ENCODE measurements at places on chromosomes 16 and 17. TPM values are rescaled to one million over a fixed set of nuclear protein-coding genes. Genes with fewer than 3 reads are reported as not detected.

MXRA7 gene
- 16.1 TPM for total RNA-seq

CACNG5 gene
- total RNA-seq, result not detected

CHD9NB gene
- total RNA-seq, result not detected

OVCA2 gene
- 22.4 TPM for total RNA-seq

DHRS11 gene
- total RNA-seq, result 7.3 TPM

TMEM88 gene
- total RNA-seq, result 6.0 TPM

NUP85 gene
- 128 TPM for total RNA-seq

ZNF689 gene
- total RNA-seq, result 11.9 TPM

SLC13A2 gene
- not detected for total RNA-seq

CCL17 gene
- total RNA-seq, result not detected

CDH3 gene
- total RNA-seq, result 0.17 TPM

GRCh38 chr16:8372141-8372540 is 218.2 kb downstream of the TMEM114 start:
- no peak for DNase-seq

DNA sequence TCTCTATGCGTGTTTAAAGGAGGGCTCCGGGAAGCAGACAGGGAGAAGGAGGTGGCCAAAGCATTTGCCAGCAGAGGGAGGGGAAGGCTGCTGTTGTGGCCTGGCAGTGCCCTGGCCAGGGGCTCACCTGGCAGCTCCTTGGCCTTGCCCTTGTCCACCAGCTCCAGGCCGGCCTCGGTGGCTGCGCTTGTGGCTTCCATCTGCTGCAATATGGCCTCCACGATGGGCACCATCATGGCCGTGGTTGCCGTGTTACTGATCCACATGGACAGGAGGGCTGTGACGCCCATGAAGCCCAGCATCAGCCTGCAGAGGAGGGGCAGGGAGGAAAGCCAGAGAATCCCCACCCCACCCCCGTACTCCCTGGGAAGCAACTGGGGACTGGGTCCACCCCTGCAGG is 9.4 kb downstream of the SLC13A5 start:
- DNase-seq, result no peak

DNA sequence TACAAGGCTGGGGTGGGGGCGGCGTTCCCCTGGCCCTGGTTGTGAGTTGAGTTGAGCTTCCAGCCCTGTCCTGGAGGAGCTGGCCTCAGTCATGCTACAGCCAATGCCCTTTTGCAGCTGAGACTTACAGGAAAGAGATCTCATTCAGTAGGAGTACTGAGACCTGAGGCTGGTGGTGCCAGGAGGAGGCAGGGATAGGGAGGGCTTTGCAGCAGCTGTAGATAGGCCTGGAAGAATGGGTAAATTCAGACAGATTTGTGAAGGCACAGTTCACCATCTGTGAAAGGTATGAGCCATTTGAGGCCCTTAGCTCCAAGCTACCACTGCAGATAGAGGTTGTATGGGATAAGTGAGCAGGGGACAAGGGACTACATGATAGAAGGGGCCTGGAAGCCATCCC is 5.6 kb downstream of the STX4 start:
- no peak for DNase-seq

DNA sequence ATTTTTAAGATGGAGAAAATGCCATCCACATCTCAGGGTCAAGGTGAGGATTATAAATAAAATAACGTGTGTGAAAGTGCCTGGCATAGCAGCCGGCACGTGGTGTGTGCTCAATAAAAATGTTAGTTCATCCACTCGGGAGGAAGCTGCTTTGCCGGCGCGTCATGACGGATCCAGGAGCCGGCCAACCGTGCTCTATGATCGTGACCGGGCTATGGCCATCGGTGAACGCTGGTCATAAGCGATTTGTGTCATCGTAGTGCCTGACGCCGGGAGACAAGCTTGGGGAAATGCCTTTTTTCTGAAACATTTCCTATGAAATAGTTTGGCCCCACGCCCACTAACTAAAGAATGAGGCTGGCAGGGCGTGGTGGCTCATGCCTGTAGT is 74.0 kb downstream of the CMC2 start:
- DNase-seq, result no peak

DNA sequence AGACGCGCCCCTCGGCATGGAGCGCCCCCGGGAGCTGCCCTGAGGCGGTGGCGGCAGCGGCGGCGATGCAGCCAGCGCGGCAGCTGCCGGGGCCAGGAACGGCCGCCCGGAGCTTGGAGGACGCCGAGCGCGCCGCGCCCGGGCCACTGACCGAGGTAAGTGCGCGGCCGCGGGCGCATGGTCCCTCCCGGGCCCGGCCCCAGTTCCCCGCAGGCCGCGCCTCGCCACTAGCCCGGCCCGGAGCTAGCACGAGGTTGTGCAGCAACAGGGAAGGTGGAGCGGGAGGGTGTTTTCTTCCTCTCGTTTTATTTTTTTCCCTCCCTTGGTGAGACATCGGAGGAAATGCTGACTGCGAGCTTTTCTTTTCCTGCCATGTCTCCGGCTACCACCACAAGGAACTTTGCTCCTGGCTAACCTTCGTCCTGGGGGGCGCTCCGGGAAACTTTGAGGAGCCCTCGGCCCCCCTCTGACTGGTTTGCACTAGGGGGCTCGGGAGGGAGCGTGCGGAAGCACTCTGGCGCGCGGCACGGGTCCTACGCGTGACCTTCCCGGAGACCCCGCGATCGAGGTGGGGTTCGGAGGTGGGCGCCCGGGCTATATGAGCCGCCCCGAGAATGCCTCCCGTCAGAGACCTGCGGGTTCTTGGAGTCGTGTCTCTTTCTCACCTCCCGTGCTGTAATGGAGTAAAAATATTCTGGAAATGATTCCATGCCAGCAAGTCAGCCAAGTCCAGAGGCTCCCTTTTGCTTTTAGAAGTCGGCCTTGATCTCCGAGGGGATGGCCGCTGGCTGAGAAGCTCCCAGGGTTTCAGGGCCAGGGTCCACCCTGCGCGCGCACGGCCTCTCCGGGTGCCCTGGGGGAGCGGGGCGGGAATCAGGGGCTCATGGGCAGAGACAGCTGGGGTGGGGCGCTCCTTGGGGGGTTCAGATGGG is 868 bp downstream of the KCNJ12 start:
- no peak for DNase-seq

DNA sequence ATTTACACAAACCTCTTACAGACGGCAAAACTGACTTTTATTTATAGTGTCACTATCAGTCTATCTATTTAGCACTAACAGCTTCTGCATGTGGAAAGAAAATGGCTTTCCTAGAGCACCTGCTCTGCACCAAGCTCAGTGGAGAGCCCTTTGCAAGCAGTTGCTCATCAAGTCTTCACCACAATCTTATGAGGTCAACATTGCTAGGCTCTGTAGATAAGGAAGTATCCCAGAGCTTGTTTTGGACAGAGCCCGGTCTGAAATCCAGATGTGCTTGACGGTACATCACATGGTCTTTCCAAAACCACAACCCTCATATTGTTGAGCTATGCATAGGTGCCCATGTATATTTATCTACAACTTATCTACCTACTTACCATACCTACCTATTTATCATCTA is 572.7 kb upstream of the CDH5 start:
- no peak for DNase-seq
